ENCODE measurements at places on chromosomes 3 and 15.

DNA sequence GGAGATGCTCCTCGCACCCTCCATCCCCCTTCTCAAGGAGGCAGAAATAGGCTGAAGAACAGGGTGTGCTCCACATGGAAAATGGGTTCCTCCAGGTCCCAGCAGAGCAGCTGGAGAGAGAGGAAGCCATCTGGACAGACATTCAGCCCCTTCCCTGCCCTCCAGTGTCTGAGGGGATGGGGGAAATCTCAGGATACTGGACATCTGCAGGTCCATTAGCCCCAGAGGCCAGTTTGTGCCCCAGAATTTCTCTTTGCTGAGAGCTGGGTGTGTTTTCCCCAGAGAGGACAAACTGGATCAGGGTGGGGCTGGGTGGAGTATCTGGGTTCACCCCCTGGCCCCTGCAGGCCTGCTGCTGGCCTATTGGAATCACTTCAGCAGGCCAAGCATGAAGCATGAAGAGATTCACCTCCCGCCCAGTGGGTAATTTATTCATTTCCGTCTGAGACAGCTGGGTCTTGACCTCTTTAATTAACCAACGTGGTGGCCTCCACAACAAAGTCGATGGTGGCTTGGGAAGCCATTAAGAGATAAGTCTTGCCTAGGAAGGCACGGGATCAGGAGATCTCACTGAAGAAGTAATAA, 4.6 kb downstream of the FAM3D start:
- no peak for DNase-seq

DNA sequence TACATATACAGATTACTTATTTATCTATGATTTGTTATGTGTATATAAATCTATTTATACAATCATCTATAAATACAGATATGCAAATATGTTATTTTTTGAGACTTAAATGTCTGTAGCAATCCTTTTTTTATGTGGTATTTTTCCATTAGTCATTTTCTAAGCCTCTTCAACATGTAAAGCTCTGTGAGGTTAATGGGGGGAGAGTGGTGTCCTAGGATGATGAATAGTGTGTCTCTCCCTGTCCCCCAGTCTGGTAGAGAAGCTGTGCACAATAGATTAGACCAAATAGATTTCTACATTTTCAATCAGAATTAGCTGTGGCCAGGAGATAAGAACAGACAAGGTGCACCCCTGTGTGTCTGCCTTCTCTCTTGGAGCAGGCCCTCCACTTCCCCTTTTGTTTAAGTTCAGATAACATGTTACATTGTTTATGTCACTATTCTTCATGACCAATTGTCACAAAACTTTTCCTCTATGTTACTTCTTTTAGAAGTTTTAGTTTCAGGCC, 453.9 kb downstream of the LPP start:
- DNase-seq: no peak

DNA sequence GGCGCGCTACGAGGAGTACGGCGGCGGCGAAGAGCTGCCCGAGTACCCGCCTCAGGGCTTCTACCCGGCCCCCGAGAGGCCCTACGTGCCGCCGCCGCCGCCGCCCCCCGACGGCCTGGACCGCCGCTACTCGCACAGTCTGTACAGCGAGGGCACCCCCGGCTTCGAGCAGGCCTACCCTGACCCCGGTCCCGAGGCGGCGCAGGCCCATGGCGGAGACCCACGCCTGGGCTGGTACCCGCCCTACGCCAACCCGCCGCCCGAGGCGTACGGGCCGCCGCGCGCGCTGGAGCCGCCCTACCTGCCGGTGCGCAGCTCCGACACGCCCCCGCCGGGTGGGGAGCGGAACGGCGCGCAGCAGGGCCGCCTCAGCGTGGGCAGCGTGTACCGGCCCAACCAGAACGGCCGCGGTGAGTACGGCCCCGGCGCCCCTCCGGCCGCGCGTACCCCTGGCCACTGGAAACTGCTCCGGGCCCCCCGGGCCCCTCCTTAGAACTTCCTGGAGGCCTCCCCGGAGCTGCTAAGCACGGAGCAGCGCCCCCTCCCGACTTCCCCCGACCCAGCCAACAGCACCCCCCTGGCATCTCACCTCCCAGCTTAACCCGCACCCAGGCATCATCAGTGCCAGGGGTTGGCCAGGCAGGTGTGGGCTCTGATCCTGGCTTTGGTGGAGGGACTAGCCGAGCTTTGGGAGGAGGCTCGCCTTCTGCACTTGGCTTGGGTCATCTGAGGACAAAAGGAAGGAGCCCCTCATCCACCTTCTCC, 1.4 kb downstream of the LOXL1 start:
- DNase-seq: peak; percentile 83

DNA sequence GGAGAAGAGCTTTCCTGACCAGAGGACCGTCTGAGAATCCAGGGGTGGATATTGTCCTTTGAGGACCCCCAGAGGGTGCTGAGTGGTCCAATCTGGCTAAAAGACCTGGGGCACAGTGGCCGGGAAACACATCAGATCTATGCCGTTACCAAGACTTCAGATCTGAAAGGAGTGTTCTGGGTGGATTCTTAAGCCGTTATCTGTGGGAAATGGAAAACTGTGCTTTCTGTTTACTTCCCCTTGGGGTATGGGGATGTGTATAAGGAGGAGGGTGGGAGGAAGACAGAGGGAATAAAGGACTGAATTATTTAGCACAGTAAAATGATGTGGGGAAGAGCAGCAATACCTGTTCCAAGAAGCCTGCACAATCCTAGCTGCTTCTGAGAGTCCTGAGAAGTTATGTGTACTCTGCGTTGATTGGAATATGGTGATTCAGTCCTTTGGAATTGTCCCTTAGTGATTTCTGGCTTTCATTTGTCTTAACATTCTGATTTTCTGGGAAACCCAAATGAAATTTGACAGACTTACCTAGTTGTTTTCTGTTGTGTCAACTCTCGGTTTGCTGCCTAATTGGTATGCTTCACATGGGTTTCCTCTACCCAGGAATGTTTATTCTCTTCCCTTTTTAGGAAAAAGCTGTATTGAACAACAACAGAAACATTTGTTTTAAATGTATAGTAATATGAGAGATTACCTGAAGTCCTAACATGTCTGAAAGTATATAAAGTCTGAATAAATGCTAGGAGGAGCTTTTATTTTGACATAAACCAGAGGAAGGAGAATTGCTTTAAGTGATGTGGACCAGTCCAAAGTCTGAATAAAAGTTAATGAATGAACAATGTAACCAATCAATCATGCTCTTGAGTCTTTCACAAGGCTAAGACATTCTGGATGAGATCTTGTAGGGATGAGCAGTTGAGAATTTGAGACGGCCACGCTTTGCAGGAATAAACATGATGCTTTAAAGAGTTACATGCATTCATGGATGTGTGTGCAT, 427.1 kb upstream of the C2CD4B start:
- peak; percentile 79 for DNase-seq

GRCh38 chr3:150885535-150885934, 19.7 kb downstream of the MINDY4B start:
- DNase-seq: no peak

DNA sequence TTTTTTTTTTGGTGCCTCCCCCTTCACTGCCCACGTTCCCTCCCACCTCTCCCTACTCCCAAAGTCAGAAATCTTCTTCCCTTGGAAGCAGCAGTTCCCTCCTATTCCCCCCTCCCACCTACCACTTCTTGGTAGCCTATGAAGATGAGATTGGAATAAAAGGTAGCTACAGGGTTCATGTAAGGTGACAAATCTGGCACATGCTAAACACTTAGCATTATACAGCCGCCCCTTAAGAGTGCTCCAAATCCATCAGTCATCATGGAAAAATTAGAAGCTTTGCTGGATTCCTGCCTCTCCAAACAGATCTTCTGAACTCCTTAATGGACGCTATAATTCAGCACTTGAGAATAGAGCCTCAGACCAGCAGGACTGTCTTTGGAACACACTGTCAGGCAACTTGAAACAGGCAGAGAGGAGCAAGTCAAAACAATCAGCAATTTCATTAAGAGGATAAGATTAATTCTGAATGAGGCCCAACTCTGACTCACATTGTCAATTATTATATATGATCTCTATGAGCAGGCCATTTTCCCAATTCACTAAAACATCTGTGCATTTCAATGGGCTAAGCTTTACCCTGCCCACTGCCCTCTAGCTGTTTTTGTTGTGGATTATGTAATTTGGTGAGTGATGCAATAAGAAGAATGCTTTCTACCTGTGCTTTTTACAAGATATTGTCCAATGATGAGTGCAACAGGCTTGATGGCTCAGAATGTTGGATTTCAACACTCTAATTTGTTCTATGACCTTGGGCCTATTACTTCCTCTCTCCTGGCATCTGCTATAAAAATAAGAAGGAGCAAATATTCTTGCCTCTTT, 34.6 kb upstream of the SPRED1 start:
- DNase-seq: peak; percentile 64

GRCh38 chr3:50380405-50381085, 21.2 kb upstream of the TMEM115 start:
- DNase-seq: no peak

- DNase-seq: peak; percentile 9
These were observed 116.2 kb downstream of the ROBO1 start for GRCh38 chr3:79651536-79652065.

DNA sequence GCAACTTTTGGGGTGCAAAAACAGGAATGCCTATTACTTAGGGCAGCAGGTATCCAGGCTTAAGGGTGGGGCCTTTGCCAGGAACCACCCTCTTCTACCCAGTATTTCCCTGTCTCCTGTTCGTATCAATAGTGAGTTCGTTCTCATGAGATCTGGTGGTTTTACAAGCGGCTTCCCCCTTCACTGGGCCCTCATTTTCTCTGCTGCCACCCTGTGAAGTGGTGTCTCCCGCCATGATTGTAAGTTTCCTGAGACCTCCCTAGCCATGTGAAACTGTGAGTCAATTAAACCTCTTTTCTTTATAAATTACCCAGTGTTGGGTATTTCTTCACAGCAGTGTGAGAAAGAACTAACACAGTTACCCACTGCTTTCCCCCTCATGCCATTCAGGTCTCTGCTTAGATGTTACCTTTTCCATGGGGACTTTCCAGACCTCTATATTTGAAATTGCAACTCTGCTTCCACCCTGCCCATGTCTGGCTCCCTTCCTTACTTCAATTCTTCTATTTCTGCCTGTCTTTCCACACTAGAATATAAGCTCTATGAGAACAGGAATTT, 23.9 kb upstream of the TRA2B start:
- DNase-seq: no peak

- DNase-seq: peak; percentile 51
These were observed 93.6 kb downstream of the PLCL2 start for GRCh38 chr3:16978234-16978920.

DNA sequence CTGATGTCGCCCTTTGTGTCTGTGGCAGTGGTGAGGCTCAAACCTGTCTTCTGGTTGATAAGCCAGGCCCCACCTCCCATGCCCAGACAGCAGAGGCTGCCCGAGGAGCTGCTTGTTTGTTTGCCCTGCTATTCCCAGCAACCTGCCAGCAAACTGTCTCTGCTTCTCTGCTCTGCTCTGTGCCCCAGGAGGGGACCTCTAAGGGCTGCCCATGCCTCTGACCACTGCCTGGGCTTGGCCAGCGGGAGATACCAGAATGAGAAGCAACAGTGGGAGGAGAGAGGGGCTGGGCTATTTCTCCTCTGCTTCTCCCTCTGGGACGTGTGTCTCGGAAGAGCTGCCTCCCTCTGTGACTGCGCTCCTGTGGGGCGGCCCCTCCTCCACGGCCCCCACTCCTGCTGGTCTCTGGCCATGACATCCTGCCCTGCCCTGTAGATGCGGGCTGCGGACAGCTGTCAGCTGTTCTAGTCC, 213.1 kb downstream of the RPLP1 start:
- DNase-seq: no peak

- no peak for DNase-seq
These were observed 131.3 kb downstream of the PDE8A start for GRCh38 chr15:85112997-85113396.

DNA sequence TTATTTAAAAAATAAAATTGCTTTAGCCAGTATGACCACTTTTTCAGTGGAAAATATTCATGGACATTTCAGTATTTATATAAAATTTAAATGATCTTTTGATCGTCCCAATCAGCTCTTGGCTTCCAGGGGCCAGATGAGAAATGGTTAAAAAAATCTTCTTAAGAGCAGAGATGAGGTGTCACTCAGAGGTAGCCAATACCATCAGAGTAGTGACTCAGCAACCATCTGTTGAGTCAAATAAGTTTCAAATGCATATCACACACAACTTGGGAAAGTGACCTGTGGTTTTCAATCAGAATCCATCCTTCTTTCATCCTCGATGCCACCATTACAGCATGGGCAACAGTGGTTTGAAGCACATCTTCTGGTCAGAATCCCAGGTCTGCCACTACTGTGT, 958.8 kb upstream of the NR2F2 start:
- DNase-seq: no peak

DNA sequence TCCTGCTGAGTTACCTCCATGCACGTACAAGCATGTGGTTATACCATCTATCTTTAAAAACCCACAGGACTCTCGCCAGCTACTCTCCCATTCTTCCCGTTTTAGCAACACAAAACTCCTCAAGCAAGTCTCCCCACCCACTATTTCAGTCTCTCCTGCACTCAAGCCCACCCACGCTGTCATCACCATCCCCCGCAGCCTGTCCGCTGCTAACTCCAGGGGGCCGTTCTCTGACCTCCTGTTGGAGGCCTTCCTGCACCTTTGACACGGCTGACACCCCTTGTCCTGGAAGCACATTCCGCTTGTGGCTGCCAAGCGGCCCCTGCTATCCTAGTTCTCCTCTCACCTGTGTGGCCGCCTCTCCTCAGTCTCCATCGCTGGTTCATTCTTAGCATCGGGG, 7.5 kb upstream of the PCSK6 start:
- DNase-seq: no peak

GRCh38 chr3:33982269-33982798, 183.9 kb downstream of the PDCD6IP start:
- DNase-seq: no peak
